ENCODE measurements at places on chromosomes 4 and X.
A peak's percentile ranks its signal among the peaks of the same experiment; 100 is the strongest.

DNA sequence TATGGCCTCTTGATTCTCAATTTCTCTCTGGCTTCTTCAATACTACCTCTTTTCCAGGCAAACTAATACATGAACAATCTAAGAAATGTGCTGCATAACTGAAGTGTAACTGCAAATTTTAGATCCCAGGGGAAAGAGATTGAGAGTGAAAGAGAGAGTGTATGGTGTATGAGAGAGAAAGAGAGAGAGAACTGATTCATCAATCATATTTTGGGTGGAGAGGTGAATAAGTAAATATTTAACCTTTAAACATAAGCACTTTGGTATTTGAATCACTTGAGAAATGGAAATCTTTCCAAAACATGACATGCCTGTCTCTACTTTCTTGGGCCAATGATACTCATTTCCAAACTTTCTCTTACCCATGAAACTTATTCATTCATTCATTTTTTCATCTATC is 147.2 kb upstream of the DIPK2B start:
- peak; percentile 20 for DNase-seq

DNA sequence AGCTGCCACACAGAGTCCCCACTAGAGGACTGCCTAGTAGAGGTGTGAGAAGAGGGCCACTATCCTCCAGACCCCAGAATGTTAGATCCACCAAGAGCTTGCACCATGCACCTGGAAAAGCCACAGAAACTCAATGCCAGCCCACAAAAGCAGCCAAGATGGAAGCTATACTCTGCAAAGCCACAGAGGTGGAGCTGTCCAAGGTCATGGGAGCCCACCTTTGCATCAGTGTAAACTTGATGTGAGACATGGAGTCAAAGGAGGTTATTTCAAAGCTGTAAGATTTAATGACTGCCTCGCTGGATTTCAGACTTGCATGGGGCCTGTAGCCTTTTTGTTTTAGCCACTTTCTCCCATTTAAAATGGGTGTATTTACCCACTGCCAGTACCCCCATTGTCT is 1030.1 kb upstream of the GRIA3 start:
- no peak for DNase-seq

DNA sequence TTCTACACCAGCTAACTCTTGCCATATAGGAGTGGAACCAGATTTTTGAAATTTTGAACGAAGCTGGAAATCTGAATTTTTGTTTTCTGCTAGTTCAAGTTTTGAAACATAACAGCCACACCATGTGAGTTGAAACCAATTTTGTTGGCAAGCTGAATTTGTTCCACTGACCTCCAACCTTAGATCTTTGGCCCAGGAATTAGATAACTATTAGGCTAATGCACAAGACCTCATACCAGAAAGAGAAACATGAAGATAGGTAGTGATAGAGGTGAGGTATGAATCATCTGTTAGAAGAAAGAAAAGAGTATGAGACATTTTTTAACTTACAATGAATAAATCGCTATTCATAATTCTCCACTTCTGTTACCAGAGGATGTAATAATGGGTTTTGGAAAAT is 76.8 kb upstream of the ACSL1 start:
- no peak for DNase-seq

- no peak for DNase-seq
Observed at GRCh38 chr4:3874028-3874415, 107.8 kb downstream of the ADRA2C start.

DNA sequence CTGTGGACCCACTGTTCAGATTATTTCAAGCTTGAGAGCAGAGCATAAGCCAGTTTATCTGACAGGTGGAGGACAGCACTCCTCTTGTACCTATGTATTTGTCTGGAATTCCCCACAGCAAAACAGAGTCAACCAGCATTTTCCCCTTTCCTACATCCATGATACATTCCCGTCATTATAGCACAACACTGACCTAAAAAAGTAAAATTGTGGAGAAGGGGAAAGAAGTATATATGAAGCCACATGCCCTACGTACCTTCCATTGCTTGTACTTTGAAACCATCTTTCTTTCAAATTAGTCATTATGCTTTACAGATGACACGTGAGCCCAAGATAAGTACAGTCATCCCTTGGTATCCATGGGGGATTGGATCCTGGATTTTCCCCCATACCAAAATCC is 73.3 kb downstream of the KLHL8 start:
- DNase-seq, result no peak

DNA sequence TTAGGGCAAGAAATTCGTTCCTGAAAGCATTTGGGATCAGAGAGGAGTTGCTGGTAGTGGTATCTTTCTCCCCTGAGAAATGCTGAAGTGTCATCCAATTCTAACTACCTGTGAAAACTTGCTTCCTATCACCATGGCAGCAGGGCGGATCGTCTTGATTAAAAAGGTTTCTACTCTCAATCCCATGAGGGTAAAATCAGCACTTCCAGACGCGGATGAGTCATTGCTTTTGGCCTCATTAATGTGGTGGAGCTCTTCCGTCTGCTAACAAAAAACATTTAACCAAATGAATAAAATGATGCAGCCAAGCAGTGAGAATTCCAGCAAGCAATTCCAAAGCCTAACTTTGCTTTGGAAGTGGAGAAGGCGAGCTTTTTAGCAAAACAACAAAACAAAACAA is 325.6 kb downstream of the CAMK2D start:
- peak; percentile 92 for DNase-seq

DNA sequence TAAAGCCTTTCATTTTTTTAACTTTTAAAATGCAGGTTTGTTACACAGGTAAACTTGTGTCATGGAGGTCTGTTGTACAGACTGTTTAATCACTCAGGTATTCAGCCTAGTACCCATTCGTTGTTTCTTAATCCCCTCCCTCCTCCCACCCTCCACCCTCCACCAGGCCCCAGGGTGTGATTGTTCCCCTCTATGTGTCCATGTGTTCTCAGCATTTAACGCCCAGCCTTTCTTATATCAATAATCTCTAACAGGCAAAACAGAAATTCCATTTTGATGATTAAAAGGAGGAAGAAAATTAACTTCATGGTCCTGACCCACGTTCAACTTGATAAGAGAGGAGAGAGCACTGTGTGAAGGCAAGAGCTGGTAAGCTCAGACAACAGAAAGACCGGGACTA is 75.1 kb downstream of the TSPAN5 start:
- no peak for DNase-seq

DNA sequence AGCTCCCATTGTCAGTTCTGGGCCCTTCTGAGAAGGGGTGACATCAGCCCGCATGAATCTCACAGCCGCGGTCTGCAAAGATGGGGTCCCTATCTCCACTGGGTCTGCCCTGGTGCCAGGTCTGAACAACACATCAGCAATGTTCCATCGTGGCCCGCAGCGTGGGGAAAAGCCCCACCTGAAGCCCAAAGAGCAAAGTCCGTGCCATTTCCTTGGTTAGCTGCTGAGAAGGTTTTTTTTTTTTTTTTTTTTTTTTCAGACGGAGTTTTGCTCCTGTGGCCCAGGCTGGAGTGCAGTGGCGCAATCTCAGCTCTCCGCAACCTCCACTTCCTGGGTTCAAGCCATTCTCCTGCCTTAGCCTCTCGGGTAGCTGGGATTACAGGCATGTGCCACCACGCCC is 79.4 kb downstream of the DCTD start:
- DNase-seq, result no peak

- no peak for DNase-seq
Observed at GRCh38 chr4:18869166-18869565, 847.6 kb upstream of the LCORL start.

DNA sequence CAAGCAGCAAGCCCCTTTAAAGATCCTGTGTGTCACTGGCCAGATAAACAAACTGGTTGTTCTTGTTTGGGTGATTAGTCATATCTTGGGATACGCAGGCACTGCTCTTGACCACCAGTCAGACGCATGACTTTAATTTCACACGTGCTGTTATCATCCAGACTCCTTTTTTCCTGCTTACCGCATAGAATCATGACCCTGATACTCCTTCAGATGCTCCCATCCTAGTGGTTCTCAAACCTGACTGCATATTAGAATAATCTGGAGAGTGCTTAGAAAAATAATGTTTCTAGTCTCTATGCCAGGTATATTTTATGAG is 78.8 kb downstream of the CLDN22 start:
- DNase-seq, result peak; percentile 89

Data from LHCN-M2 (cell line).